Activated CD8-positive, alpha-beta memory T cell treated with anti-CD3 and anti-CD28 coated beads, Interleukin-2, amount 10 ng/mL, durations not matched to agents 7 days and 5 days (primary cell): ENCODE measurements at places on chromosomes 3 and 15.

- no peak for DNase-seq
Measured at GRCh38 chr15:63348392-63348791, 33.3 kb downstream of the CA12 start.

DNA sequence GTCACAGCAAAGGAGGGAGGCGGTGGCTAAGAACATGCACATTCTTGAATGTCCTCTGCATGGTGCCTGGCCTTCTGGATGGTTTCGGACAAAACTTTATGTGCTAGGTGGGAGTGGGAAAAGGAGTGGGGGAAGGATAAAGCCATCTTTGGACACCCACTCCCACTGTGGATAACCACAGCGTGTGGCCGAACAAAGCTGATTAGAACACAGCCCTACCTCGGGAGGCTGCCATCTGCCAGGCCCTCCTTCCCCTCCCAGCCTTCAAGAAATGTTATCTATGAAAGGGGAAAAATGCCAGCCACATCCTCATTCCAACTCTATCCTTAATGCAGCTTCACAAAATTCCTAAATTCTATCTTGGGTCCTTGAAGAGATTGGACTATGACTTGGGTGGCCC is 18.8 kb downstream of the AMOTL2 start:
- no peak for DNase-seq

DNA sequence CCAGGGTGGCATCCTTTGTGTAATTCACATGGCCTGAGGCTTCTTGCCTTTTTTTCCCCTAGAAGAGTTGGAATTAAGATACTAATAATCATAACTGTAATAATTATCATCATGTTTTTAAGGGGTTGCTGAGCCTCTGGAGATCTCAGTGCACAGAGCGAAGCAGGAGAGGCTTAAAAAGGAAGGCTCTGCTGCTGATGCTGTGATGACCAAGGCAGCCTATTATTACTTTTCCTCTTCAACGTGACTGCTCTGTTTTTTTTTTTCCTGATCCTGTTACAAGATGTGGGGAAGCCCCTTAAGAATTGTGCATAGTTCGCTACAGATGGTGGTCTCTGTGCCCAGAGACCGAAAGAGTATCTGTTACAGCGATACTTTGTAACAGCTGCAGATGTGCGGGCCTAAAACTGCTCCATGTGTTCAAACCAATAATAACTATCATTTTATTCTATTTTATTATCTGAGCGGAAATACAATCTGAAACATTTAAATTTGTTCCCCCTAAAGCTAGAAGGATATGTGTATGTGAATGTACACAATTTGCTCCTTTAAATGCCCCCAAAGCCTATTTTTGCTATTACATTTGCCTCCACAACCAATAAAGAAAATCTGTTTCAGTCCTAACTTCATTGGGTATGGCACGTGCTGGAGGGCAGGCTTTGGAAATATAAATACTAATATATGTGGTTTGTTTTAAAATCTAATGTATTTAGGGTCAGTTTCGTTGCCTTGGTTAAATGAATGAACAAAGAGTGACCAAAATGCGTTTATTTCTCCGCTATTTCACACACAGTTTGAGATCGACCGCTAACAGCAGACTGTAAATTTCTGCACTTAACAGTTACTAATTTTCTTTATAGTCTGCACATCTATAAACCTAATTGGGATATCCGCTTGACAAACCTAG is 4.6 kb downstream of the SHOX2 start:
- DNase-seq = no peak

GRCh38 chr3:144864646-144865045 is 893.0 kb downstream of the DIPK2A start:
- no peak for DNase-seq

DNA sequence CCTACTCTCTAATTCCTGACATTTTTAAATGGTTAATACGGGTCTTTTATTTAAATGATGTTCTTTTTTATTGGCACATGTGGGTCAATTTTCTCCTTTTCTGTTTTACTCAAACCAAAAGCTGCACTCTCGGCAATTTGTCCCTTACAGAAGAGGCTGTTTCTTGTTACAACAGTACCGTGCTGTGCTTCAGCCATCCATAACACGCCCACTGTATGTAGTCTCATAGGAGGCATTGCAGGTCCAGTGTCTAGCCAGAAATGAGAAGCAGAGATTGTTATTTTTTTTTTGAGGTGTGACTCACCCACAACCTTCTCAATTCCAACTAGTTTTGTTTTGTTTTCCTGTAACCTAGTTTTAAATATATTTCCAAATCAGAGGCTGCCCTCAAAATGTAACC is 164.6 kb downstream of the GMNC start:
- DNase-seq = no peak

DNA sequence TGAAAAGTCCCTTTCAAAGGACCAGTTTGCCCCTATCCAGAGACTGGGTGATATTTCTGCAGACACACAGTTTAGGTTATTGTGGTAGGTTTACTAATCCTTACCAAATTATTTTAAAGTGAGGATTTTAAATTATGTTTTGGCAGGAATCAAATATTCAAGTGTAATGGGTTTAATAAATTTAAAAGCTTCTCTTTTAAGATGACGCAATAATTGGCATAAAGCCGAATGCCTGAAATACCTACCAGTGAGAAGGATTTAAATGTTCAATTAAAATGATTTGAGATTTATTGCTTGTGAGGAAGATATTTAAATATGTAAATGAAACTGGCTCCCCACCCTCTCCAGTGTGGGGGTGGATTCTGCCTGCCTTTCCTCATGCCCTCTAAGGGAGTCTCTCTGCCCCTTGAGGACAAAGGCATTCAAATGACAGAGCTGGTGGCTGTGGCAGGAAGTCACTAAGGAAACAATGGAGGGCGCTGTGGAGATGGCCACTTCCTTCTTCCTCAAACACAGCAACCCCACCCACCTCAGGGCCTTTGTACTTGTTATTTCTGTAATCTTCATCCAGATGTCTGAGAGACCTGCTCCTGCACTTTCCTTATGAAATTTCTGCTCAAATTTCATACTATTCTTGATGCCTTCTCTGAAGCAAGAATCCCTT is 131.7 kb downstream of the TNIK start:
- peak; percentile 80 for DNase-seq

DNA sequence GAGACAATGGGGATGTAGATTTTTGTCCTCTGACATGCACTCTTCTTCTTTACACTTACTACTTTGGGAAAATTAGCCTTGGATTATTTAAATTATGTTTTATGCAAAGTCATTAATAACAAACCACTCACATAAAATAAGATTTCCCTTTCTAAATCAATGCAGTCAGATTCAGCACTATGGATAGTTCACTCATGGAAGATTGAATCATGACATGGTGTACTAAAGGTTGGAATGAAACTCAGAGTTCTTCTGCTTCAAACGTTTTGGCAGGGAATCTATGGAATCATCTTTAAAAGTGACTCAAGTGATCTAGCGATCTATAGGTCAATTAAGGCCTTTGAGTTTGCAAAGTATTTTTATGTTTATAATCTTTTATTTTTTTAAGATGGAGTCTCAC is 154.3 kb downstream of the KCNMB2 start:
- DNase-seq = no peak
